Thymus (tissue), 14 donors: ENCODE measurements at places on chromosomes 2 and 18.

DNA sequence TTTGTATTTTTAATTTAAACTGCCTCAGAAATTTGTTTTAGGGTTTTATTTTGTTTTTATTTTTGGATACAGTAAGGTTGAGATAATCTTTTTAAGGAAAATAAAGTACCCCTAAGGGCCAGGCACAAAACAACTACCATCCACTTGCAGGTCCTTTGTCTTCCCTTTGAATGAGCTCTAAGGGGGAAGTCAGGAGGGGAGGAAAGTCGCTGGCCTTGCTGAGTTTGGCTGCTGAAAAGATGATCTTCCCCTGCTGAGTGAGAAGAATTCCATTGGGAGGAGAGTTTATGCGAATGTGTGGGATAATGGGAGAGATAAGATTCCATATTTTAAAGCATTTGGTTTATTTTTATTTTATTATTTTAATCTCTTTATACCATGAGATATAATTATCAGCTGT, 100.7 kb downstream of the ARHGAP15 start:
- H3K27ac ChIP-seq, result no peak overlapping the region
- H3K4me3 ChIP-seq, result no peak overlapping the region
- peaks cover 45% of the 10 kb centered on the region for H3K36me3 ChIP-seq
- H3K4me1 ChIP-seq, result no peaks in the 10 kb centered on the region
- H3K27me3 ChIP-seq, result no peaks in the 10 kb centered on the region

- H3K36me3 ChIP-seq, result no peaks in the 10 kb centered on the region
- no peak overlapping the region for H3K27ac ChIP-seq
- no peak for DNase-seq
- H3K27me3 ChIP-seq, result no peaks in the 10 kb centered on the region
- H3K4me3 ChIP-seq, result no peak overlapping the region
- no peaks in the 10 kb centered on the region for H3K4me1 ChIP-seq
Observed at GRCh38 chr2:40208463-40208862, 243.4 kb downstream of the SLC8A1 start.

DNA sequence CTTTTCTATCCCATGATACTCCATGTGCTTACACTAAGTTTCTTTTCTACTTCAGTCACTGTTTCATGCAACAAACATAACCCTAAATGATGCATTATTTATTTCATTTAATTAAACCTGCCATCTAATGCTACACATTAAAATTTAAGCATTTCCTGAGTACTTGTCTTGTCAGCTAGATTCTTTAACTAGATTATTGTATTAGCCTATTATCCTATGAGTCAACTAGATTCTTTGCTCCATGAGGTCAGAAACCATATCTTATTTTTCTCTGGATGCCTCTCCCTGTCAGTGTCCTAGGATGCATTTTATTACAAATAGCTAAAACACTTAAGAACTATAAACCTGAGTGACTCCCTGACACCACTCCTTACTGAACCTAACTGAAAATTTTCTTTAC, 652.4 kb downstream of the SLC4A3 start:
- no peak overlapping the region for H3K27ac ChIP-seq
- DNase-seq, result no peak
- H3K4me3 ChIP-seq, result no peak overlapping the region
- H3K4me1 ChIP-seq, result no peaks in the 10 kb centered on the region
- H3K27me3 ChIP-seq, result no peaks in the 10 kb centered on the region

GRCh38 chr2:174615871-174616436, 18.4 kb upstream of the WIPF1 start:
- H3K27ac ChIP-seq, result peak overlapping the region; percentile 82
- peaks cover 26% of the 10 kb centered on the region for H3K4me1 ChIP-seq
- H3K36me3 ChIP-seq, result peaks cover 51% of the 10 kb centered on the region
- H3K4me3 ChIP-seq, result no peak overlapping the region

DNA sequence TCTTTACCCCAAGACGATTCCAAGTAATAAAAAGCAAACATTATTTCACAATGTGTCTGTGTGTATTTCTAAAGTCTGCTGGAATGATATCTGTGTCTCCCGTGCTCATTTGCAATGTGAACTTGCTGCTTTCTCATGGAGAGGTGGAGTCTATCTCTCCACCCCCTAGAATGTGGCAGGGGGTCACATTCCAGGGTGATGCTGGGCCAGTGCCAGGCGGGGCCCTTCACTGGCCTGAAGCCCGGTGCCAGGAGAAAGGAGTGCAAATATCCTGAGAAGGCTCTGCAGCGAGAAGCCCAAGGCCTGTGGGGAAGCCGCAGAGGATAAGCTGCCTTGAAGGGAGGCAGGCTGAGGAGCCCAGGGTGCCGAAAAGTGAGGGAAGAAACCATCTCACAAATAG, 26.8 kb upstream of the LDLRAD4 start:
- H3K4me3 ChIP-seq, result no peak overlapping the region
- H3K27ac ChIP-seq, result no peak overlapping the region
- DNase-seq, result no peak
- H3K27me3 ChIP-seq, result no peaks in the 10 kb centered on the region
- no peaks in the 10 kb centered on the region for H3K4me1 ChIP-seq

DNA sequence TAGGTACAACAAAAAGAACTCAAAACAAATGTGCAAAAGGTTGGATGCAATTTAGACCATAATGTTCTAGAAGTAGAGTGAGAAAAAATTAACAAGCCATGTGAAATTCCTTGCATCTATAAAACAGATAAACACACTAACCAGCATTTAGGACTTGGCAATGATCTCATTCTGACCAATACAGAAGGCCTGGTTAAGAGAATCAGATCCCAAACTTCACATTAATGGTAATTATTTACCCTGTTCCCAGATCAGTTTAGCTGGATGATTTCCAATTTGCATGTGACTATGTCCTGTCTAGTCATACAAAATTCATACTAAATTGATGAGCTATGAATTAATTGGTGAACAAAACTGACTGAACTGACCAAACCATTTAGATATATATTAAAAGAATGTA, 98.4 kb upstream of the FIGN start:
- H3K36me3 ChIP-seq, result no peaks in the 10 kb centered on the region
- no peaks in the 10 kb centered on the region for H3K27me3 ChIP-seq

GRCh38 chr2:221571025-221571550, 1.0 kb downstream of the EPHA4 start:
- H3K36me3 ChIP-seq, result no peaks in the 10 kb centered on the region
- H3K27me3 ChIP-seq, result peaks cover 71% of the 10 kb centered on the region
- H3K4me1 ChIP-seq, result peaks cover 45% of the 10 kb centered on the region
- H3K4me3 ChIP-seq, result peak overlapping the region; percentile 74
- H3K27ac ChIP-seq, result no peak overlapping the region

- H3K27ac ChIP-seq, result no peak overlapping the region
- H3K4me1 ChIP-seq, result no peaks in the 10 kb centered on the region
- no peaks in the 10 kb centered on the region for H3K27me3 ChIP-seq
- no peak for DNase-seq
- no peak overlapping the region for H3K4me3 ChIP-seq
Observed at GRCh38 chr2:36289731-36290130, 65.8 kb upstream of the CRIM1 start.

- no peak overlapping the region for H3K27ac ChIP-seq
- H3K27me3 ChIP-seq, result peaks cover 40% of the 10 kb centered on the region
- H3K36me3 ChIP-seq, result no peaks in the 10 kb centered on the region
- no peaks in the 10 kb centered on the region for H3K4me1 ChIP-seq
- H3K4me3 ChIP-seq, result no peak overlapping the region
Observed at GRCh38 chr2:75553935-75554531, 6.7 kb downstream of the EVA1A start.

DNA sequence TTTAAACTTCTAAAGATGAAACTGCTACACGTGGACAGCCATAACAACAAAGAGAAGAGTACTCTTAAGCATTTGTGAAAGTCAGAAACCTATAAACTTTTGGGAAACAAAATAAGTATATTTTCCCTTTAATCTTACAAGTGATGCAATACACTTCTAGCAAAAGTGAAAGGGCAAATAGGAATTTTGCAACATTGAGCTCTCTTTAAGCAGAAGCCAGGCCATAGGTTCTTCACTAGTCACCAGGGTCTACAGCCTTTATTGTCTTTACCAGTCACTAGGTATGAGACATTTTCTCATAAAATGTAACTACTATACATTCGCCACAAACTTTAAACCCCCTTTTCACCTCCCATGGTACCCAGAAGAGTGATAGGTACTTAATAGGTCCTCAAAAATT, 37.5 kb downstream of the SCN1A start:
- no peak for DNase-seq
- no peaks in the 10 kb centered on the region for H3K27me3 ChIP-seq
- H3K36me3 ChIP-seq, result no peaks in the 10 kb centered on the region
- no peaks in the 10 kb centered on the region for H3K4me1 ChIP-seq

- H3K4me3 ChIP-seq, result no peak overlapping the region
- no peaks in the 10 kb centered on the region for H3K4me1 ChIP-seq
- DNase-seq, result no peak
Observed at GRCh38 chr2:55365303-55365702, 54.4 kb downstream of the CCDC88A start.

DNA sequence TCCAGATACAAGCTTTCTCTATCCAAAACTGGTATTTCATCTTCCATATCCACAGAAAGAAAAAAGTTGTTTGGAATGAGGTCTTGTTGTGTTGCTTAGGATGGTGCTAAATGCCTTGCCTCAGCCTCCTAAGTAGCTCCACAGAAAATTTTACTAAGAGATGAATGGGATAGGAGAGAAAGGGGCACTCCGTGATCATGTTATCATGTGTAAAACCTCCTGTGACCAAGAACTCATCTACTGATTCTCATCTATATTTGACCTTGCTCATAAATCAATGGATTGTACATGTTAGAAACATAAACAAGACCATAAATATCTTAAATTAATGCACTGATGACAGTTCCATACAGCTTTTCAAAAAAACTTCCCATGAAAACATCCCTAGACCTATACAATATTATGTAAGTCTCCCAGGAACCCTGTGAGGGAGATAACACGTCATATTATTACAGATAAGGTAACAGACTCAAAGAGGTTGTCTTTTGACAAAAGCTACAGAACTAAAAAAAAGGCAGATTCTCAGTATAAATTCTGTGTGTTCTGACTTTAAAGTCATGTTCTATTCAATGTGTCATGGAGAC, 29.3 kb upstream of the KYNU start:
- no peak overlapping the region for H3K4me3 ChIP-seq
- H3K27ac ChIP-seq, result no peak overlapping the region
- no peaks in the 10 kb centered on the region for H3K36me3 ChIP-seq
- no peak for DNase-seq
- no peaks in the 10 kb centered on the region for H3K4me1 ChIP-seq

- no peaks in the 10 kb centered on the region for H3K4me1 ChIP-seq
- DNase-seq, result no peak
- H3K4me3 ChIP-seq, result no peak overlapping the region
Observed at GRCh38 chr2:147644491-147644890, 200.3 kb upstream of the ACVR2A start.

DNA sequence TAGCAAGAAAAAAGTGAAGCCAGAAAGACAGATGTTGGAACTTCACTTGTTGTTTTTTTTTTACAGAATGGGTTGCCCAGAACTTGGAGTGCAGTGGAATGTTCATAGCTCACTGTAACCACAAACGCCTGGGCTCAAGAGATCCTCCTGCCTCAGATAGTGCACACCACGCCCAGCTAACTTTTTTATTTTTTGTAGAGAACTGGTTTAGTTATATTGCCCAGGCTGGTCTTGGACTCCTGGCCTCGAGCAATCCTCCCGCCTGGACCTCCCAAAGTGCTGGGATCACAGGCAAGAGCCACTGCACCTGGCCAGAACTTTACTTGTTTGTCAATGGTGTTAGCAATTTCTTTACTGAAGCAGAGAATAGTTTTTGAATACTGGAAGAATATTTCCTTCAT, 11.9 kb upstream of the ASPRV1 start:
- no peak overlapping the region for H3K27ac ChIP-seq
- no peaks in the 10 kb centered on the region for H3K36me3 ChIP-seq
- H3K4me3 ChIP-seq, result no peak overlapping the region
- DNase-seq, result no peak
- no peaks in the 10 kb centered on the region for H3K27me3 ChIP-seq

DNA sequence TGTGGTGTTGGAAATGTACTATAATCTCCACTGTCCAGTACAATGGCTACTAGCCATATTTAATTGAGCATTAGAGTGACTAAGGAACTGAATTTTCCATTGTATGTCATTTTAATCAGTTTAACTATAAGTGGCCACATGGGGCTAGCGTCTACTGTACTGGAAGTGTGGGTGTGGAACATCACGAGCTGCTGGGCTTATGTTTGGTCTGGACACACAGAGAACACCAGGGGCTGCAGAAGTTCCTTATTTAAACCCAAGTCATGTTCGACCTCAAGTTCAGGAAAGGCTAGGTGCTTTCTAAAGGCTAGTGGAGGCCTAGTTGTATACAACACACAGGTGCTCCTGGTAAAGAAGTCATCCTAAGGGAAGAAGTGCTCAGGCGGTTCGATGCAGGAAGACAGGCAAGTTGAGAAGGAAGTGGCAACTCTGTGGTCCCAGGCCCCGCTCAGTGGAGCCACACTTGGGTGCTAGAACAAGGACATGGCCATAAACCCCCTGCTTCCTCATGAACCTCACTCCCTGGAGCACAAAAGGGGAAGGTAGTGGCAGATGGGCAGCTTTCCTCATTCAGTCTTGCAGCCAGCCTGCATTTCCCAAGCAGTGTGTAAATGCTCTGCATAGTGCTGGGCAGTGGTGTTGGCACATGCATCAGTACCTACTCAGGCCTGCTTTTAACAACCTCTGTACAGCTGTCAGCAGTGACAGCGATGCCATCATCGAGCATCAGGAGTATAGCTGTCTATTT, 13.3 kb downstream of the LGALSL start:
- no peak overlapping the region for H3K27ac ChIP-seq
- DNase-seq, result no peak
- no peak overlapping the region for H3K4me3 ChIP-seq

- peaks cover 7% of the 10 kb centered on the region for H3K27me3 ChIP-seq
- no peak overlapping the region for H3K27ac ChIP-seq
- H3K36me3 ChIP-seq, result no peaks in the 10 kb centered on the region
- H3K4me3 ChIP-seq, result no peak overlapping the region
- no peak for DNase-seq
Observed at GRCh38 chr2:106581328-106581727, 94.2 kb downstream of the CD8B2 start.

- H3K4me1 ChIP-seq, result no peaks in the 10 kb centered on the region
- no peak overlapping the region for H3K27ac ChIP-seq
- H3K27me3 ChIP-seq, result no peaks in the 10 kb centered on the region
- DNase-seq, result no peak
Observed at GRCh38 chr18:56897122-56897521, 246.0 kb downstream of the WDR7 start.

GRCh38 chr2:70393881-70394280, 92.0 kb upstream of the FAM136A start:
- H3K27ac ChIP-seq, result no peak overlapping the region
- H3K27me3 ChIP-seq, result no peaks in the 10 kb centered on the region
- no peaks in the 10 kb centered on the region for H3K4me1 ChIP-seq
- H3K4me3 ChIP-seq, result no peak overlapping the region

- no peaks in the 10 kb centered on the region for H3K27me3 ChIP-seq
- no peak overlapping the region for H3K4me3 ChIP-seq
- H3K27ac ChIP-seq, result no peak overlapping the region
- H3K4me1 ChIP-seq, result no peaks in the 10 kb centered on the region
- no peaks in the 10 kb centered on the region for H3K36me3 ChIP-seq
Observed at GRCh38 chr2:46774499-46775228, 140.9 kb downstream of the MCFD2 start.

GRCh38 chr18:31486165-31486564, 11.8 kb upstream of the DSG2 start:
- H3K27me3 ChIP-seq, result no peaks in the 10 kb centered on the region
- H3K27ac ChIP-seq, result no peak overlapping the region
- DNase-seq, result no peak
- no peaks in the 10 kb centered on the region for H3K4me1 ChIP-seq
- no peak overlapping the region for H3K4me3 ChIP-seq
- no peaks in the 10 kb centered on the region for H3K36me3 ChIP-seq
